HS-5 (cell line): ENCODE measurements at places on chromosomes 1 and 21.

DNA sequence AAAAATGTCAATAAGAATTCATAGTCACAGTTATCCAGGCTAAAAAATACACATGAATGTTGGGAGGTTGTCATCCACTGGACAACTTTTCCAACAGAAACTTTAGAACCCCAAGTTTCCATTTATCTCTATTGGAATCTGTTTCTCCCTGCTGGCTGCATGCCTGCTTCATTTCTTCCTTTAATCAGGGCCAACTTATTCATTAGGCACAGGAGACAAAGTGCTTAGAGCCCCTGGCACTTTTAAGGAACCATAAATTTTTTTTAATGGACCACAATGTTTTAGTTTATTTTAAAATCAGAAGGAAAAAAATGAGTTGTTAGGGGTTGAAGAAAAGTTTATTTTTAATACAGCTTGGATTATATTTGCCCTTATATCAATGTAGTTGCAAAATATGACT lies 26.7 kb upstream of the C2CD2 start:
- DNase-seq: no peak

GRCh38 chr1:212039622-212040021 lies 4.1 kb downstream of the DTL start:
- no peak for DNase-seq

DNA sequence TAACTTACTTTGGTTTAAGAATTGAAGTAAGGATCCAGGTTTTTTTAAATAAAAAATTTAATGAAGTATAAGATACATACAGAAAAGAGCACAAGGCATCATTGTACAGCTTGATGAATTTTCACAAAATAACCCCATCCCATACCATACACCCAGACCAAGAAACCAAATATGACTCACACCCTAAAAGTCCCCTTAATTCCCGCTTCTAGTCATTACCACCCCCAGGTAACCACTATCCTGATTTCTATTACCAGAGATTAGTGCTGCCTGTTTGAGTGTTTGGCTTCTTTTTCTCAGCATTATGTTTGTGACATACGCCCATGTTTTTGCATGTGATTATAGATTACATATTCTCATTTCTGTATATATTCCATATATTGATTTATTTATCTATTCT lies 98.5 kb upstream of the HIVEP3 start:
- no peak for DNase-seq

GRCh38 chr1:232792949-232793348 lies 12.3 kb upstream of the MAP10 start:
- DNase-seq: no peak
